ENCODE measurements at places on chromosomes 4 and X. TPM values are rescaled to one million over a fixed set of nuclear protein-coding genes. Genes with fewer than 3 reads are reported as not detected.

- DNase-seq = peak; percentile 45
Measured at GRCh38 chr4:82268050-82268825, 105.6 kb downstream of the HNRNPD start.

Gene SLC10A3
- total RNA-seq = 20.9 TPM

- DNase-seq = no peak
Measured at GRCh38 chr4:75557696-75558095, 1.8 kb downstream of the ODAPH start.

DNA sequence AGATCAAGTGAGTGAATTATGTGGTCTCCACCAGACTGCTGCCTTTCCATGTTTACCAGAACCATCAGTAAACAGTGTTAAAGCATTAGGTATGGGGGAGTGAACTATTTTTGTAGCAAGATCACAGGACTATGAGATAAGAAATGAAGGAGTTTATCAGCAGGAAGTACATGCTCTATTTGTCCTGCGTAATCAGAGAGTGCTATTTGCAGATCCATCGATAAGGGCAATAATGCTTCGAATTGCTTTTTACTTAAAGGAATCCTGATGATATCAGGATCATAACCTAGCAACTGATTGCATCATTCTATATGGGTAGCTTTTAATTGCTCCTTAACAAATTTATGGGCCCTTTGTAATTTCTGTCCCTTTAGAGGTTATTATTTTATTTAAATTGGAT, 57.1 kb downstream of the RBM46 start:
- no peak for DNase-seq

DNA sequence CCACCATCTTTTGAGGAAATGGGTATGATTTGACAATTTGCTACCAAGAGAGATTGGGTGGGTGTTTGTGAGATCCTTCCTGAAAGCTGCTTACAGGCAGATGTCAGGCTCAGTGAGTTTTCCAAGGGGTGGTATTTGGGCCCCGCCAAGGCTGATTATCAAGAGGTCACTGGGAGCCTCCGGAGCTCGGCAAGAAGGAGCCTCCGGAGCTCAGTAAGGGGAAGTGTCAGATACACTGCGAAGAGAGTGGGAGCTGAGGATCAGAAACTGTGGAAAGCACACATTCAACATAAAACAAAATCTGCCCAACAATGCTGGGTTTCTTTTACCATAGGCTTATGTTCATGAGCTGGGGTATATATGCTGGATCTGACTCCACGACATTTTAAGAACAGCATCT, 714 bp downstream of the RTL3 start:
- no peak for DNase-seq

- no peak for DNase-seq
Measured at GRCh38 chr4:2765832-2766526, 9.8 kb upstream of the TNIP2 start.

Gene VCX2
- total RNA-seq = not detected

DNA sequence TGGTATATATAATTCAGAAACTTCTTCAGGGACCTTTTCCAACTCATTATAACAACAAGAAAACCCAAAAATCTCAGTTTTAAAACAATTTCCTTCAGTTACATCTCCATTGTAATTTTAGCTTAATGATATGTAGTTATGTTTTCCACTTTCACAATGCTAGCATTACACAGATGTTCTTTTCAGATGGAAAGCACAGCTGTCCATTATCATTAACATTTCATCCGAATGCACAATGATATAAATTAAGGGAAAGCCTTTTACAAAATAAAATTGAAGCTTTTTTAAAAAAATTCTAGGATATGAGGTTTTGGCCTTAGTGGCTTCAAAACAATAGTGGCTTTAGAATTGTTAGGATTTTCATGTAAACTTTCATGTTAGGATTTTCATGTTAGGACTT, 389.2 kb downstream of the ADAM29 start:
- DNase-seq = no peak

Gene FGFRL1
- total RNA-seq = 24.3 TPM

Gene GSX2
- not detected for total RNA-seq

GRCh38 chr4:90165883-90166282, 38.7 kb downstream of the CCSER1 start:
- DNase-seq = no peak

GRCh38 chr4:122555216-122555615, 65.7 kb downstream of the IL21 start:
- no peak for DNase-seq

Gene CTAG1B
- total RNA-seq = not detected

- no peak for DNase-seq
Measured at GRCh38 chr4:174274436-174274835, 9.0 kb downstream of the FBXO8 start.

Gene POU3F4
- not detected for total RNA-seq

DNA sequence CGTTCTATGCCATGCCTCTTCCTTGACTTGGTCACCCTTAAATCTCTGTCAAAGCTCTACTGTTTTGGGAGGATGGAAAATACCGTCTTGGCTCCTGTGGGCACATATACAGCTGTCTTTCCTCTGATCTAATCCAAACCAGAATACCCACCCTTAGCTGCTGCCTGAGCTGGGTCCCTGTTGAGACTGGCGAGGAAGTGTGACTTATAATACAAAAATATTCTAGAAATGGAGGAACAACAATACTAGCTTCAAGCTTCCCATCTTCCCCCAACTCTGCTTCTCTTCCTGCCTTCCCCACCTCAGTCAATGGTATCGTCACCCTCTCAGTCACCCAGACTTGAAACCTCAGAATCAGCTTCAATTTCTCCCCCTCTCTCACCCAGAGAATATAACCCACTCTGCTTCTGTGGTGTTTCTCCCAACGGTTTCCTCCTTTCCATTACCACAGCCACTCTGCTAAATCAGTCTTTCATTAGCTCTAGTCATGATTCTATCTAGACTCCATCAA, 599 bp upstream of the IL2RG start:
- DNase-seq = peak; percentile 25

Gene GABRQ
- total RNA-seq = not detected

Gene KLB
- not detected for total RNA-seq

- no peak for DNase-seq
Measured at GRCh38 chrX:127037159-127037558, 217.6 kb downstream of the PRR32 start.

Gene PROM1
- total RNA-seq = 2.0 TPM

- DNase-seq = no peak
Measured at GRCh38 chr4:14994242-14994641, 8.0 kb upstream of the CPEB2 start.

GRCh38 chr4:186807808-186808629, 84.4 kb upstream of the FAT1 start:
- DNase-seq = no peak

DNA sequence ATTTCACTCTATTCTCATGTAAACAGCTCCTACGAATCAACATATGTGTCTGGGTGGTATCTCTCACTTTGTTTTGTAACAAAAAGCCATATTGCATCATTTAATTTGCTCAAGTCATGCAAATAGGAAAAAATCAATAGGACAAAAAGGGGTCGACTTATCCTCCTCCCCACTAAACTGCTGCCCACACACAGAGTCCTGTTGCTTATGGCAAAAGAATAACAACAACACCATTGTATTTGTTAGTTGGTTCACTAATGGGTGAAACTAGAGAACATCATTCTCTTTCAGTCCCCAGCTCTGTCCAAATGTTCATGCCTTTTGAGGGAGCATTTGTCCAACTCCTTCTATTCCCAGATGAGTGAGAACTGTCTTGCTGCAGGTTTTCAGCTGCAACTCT, 2.1 kb downstream of the HHIP start:
- DNase-seq = no peak

DNA sequence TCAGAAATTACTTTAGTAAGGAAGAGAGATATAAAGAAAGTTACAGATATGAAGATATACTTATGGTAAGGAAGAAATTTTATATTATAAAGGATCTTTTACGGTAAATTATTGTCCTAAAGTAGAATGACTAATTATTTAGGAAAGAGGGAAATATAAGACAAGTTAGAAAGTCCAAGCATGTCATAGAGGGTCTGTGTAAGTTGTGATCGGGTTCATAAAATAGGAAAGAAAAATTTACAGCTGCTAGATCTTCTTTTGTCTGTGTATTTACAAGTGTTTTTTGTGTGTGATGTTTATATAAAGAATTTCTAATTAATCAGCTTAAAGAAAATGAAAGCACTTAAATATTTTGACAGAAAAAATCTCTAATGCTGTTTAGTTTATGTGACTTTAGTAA, 1054.9 kb upstream of the DIAPH2 start:
- no peak for DNase-seq

Data from T-cell (primary cell).